ENCODE measurements at places on chromosomes 5 and 9.

- DNase-seq, result no peak
Observed at GRCh38 chr5:125870256-125870655, 553.0 kb upstream of the GRAMD2B start.

GRCh38 chr5:134051305-134051704 is 46.5 kb upstream of the VDAC1 start:
- DNase-seq, result no peak

DNA sequence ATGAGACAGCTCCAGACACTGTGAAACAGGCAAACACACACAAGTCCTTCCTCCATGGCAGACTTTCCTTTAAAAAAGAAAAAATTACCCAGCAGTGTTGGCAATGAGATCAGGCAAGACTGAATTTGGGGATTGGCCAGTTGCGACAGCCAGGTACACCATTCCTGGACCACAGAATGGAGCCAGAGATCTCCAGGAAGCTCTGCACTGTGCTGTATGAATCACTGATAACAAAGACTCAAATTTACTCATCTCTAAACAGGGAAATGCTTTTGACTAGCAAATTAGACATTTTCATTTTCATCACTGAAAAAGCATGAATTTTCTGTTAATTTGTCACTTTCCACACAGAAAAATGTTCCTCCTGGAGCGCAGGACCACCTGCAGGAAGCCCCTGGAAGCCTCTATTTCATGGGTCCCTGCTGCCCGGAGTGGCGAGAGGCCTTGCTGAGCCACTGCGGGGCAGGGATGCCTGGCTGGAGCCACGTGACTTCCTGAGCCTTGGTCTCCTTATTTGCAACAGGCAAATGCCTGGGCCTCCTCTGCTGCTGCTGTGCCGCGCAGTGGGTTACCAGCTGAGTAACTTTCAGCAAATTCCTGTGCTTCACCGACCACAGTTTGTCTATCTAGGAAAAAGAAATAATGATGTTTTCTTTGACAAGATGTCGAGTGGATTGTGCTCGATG is 185.9 kb upstream of the ZNF618 start:
- DNase-seq, result no peak

- DNase-seq, result no peak
Observed at GRCh38 chr5:62902126-62902525, 323.5 kb downstream of the LRRC70 start.

DNA sequence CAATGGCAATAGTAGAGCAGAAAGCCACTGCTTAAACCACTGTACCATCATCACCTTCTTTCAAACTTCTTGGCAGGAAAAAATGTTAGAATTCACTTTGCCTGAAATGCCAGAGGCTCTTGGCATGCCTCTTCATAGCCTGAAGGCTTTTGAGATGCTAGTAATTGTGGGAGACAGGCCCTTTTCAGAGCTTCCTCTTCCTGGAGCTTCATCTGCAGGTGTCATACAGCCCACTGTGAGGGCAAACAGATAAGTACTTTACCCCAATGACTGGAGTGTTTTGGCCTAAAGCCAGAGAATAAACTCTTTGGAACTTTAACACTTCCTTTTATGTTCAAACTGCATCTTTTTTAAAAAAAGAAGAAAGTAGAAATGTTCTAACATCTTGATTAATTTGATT is 81.3 kb upstream of the TMEM171 start:
- no peak for DNase-seq

- DNase-seq, result no peak
Observed at GRCh38 chr9:100394032-100394695, 32.8 kb upstream of the MSANTD3 start.

DNA sequence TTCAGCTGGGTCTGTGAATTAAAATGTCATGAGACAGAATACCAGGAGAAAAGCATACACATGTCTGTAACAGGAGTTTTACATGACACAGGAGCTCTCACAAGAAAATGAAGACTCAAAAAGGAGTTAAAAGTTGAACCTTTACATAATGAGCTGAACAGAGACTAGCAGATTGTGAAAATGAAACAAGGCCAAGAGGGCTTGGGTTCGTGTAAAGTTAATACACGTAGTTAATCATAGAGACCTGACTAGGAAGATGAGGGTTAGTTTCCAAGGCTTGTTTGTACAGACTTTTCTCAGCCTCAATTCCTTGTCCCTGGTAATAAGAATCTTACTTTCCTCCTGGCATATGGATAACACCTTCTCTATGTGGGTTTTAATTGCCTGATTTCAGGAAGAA is 1294.0 kb downstream of the MAT2B start:
- no peak for DNase-seq

GRCh38 chr5:128111818-128112448 is 28.4 kb downstream of the SLC12A2 start:
- DNase-seq, result no peak

GRCh38 chr9:118630931-118631595 is 738.2 kb downstream of the BRINP1 start:
- no peak for DNase-seq

DNA sequence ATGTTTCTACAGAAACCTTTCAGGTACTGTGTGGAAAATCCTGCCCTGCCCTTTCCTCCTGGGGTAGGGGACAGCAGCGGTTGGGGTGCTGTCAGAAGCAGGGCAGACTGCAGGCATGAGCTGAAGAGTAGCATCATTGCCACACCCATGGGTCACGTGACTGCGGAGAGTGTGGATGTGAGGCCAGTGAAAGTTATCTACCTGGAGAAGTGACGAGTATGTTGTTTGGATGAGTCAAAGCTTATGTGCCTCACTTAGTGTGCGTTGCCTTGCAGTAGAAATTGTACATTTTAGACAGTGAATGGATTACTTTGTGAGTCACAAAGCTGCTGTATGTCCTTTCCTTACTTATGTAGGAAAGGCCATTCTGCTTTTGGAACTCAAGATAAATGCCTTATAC is 21.7 kb upstream of the ACTBL2 start:
- DNase-seq, result no peak

- no peak for DNase-seq
Observed at GRCh38 chr5:1896602-1897376, 14.1 kb upstream of the IRX4 start.
